Activated T-helper 1 cell treated with anti-CD3 and anti-CD28 coated beads, Interleukin-2, amount 50 U/mL, for 16 hours (primary cell): ENCODE measurements at places on chromosomes 4 and X.

- no peak for DNase-seq
Measured at GRCh38 chr4:15343581-15343980, 84.3 kb upstream of the C1QTNF7 start.

DNA sequence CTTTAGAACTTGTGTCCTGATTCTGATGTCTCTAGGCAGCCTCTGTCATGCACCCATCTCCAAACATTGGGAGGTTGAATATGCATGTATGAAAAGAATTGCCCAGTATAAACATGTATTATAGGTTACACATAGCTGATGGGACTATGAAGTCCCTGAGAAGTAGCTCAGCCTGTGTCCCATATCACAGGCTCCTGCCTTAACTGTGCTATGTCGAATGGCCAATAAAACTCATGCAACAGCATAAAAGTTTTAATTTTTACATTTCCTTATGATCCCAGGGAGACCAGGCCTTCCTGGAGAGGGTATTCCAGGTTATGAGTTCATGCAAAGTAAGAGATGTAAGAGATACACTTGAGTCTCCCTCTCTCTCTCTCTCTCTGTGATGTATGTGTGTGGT lies 217.4 kb downstream of the SHROOM3 start:
- no peak for DNase-seq

- no peak for DNase-seq
Measured at GRCh38 chr4:93809773-93810172, 18.8 kb upstream of the ATOH1 start.

GRCh38 chrX:100874325-100874724 lies at the start of gene NOX1:
Gene NOX1, minus strand, starts transcription at chrX:100874359. Its CDS starts 220 bp downstream, at chrX:100874139.
- DNase-seq: no peak

GRCh38 chrX:129787336-129788055 lies 7.7 kb downstream of the SASH3 start:
- DNase-seq: no peak

DNA sequence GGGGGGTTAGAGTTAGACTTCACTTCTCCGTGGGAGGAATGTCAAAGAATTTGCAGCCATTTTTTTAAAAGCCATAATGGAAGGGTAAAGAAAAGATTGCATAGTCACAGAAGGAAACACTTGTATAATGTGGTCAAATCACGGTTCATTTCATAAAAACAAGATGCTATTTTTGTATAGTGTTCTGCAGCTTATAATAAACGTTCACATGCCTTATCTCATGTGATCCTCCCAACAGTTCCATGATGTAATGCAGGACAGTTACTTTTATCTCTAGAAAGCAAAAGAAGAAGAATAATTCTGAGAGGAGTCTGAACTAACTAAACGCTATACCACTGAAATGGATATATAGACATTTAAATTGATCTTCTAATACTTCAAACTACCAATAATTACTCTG lies 71.3 kb upstream of the CAMK2D start:
- no peak for DNase-seq

- no peak for DNase-seq
Measured at GRCh38 chr4:48332661-48333060, 8.7 kb upstream of the SLAIN2 start.

GRCh38 chr4:8745005-8745790 lies 126.4 kb downstream of the HMX1 start:
- no peak for DNase-seq

- no peak for DNase-seq
Measured at GRCh38 chr4:57494821-57495220, 384.6 kb upstream of the IGFBP7 start.

DNA sequence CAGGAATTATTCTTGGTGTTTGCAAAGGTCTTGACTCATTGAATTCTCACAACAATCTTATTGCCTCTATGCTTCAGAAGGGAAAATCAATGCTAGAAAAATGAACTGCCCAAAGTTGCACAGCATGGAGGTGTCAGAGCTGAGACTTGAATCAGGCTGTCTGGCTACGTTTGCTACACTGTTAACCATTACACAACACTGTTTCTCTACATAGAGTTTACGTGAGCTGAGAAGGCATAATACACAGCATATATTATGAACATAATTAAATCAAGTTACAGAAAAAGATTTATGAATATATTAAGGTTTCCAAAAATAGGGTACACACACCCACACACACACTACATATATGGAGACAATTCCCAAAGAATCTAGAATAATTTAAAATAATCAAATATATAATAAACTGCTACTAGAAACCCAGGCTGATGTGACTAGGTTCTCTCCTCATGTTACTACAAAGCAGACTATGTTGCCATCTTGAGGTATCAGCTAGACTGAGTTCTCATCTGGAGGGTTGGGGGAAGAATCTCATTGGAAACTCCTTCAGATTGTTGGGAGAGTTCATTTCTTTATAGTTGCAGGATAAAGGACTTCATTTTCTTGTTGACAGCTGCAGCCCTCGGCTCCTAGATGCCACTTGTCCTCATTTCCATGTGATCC lies 1270.5 kb downstream of the ARAP2 start:
- no peak for DNase-seq

- no peak for DNase-seq
Measured at GRCh38 chrX:37896511-37896890, 49.1 kb upstream of the DYNLT3 start.

GRCh38 chr4:26133840-26134239 lies 187.0 kb upstream of the RBPJ start:
- DNase-seq: no peak

DNA sequence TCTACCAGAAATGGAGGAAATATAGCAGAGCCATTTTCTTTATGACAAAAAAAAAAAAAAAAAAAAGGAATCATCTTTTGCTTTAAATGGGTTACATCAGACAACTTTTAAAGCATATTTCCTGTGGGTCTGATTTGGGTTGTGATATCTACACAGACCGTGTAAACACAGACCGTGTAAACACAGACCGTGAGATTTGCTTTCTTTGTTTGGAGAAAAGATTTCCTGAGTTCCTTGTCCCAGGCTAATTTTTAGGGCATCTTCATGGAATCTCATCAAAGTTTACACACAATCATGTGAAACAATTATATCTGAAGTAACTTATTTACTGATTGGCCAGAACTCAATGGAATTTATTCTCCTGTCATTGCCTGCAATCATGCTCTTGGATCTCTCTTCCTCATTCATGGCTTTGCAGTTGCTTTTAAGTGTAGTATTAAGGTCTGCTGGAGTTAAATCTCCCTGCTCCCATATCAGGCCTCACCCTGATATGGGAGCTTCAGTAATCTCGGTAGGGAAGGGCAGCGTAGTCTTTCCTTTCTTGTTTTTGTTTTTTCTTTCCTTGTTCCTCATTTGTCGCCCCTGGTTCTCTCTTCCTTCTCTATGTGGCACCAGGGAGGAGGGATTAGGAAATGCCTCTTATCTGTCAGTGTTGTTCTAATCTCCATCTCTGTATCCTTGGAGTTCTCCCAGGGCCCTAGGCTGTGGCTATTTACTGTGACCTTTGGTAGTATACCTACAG lies 248.6 kb upstream of the JADE1 start:
- DNase-seq: no peak

- no peak for DNase-seq
Measured at GRCh38 chrX:27599928-27600327, 9.8 kb downstream of the DCAF8L2 start.

- DNase-seq: no peak
Measured at GRCh38 chrX:56986138-56986537, 9.2 kb downstream of the SPIN3 start.

DNA sequence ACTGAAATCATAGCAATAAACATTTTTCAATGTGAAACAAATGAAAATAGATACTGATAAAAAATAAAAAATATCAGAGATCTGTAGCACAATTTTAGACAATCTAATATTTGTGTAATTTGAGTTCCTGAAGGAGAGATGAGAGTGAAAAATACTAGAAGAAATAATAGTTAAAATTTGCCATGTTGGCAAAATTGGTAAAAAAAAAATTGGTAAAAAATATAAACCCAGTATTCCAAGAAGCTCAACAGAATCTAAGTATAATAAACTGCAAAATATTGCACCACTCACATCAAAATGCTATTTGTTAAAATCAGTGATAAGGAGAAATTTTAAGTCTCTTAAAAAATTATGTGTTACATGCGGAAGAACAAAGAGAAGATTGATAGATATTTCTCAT lies 1680.7 kb downstream of the PCDH7 start:
- no peak for DNase-seq

DNA sequence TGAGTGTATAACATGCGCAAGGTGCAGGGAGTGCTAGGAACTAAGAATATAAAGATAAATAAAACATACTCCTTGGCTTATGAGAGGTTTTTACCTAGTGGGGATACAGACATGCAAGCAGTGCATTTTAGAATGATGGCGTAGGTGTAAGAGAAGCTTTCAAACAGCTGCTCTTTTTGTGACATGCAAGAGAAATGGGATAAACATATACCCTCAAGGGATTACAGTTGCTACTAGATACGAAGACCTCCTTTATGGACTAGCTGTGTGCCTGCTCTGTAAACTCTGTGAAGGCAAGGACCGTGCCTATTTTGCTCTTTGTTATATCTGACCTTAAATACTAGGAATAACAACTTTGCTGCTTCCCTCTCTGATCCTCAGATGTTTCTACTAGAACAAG lies 39.0 kb upstream of the SLITRK4 start:
- DNase-seq: no peak

DNA sequence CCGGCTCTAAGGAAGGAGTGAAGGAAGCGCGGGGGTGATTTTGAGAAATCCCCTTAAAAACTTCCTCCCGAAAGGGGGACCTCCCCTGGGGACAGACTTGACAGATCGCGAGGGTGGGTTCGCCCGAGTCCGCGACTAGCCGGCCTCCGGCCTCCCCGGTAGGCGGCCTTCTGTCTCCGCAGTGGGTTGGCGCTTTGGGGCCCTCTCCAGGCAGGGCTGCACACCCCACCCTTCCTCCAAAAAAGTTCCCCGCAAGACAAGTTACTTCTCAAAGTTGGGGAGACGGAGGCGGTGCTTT lies 24.8 kb downstream of the HOPX start:
- DNase-seq: peak; percentile 18

DNA sequence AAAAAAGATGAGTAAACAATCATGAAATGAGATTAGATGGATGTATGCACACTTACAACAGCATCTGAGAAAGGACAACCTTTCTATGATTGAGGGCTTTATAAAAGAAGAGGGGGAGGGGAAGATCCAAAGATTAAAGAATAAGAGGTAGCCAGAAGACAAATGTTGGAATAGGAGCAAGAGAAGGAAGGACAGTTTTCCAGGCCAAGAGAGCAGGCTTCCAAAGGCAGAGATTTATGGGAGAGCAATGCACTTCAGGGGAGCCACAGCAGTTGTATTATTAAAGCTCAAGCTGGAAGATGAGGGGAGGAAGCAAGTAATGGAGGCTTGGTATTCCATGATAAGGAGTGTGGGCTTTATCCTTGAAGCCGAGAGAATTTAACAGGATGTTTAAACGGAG lies 110.3 kb upstream of the PTPN13 start:
- no peak for DNase-seq

GRCh38 chr4:156596706-156597329 lies 374.8 kb downstream of the PDGFC start:
- no peak for DNase-seq

DNA sequence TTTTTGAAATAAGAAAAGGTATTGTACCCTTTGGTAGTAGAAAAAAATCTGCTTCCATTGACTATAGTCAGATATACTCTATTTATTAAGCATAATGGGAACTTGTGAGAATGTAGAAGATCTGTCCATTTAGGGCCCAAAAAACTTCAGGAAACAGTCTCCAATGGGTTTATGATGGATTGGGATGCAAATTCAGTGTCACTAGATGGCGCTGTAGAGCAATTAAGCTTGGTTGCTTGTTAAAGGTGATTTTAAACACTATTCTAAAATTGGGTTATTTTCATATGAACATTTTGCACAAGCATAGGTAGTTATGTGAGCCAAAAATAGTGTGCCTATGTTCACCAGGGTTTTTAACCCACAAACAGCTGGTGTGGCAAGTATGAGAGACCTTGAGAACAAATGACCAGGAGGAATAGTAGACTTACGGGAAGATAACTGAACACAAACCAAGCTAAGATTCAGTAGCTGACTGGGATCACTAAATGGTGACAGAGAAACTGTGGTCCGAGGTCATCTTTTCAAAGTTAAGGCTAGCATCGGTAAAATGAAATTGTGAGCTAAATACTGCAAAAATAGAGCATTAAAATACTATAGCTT lies 80.3 kb upstream of the LSM6 start:
- no peak for DNase-seq

GRCh38 chrX:109732807-109733612 lies at the start of gene ACSL4:
Gene ACSL4, minus strand, starts transcription at chrX:109733257. Its CDS starts 49,894 bp downstream, at chrX:109683363.
- DNase-seq: peak; percentile 73
